ENCODE measurements at places on chromosomes 3 and 15.
A peak's percentile ranks its signal among the peaks of the same experiment; 100 is the strongest.

- DNase-seq = no peak
Measured at GRCh38 chr3:94158512-94158911, 95.7 kb downstream of the NSUN3 start.

- DNase-seq = no peak
Measured at GRCh38 chr3:150365132-150365604, 42.9 kb upstream of the TSC22D2 start.

- no peak for DNase-seq
Measured at GRCh38 chr15:96351761-96352603, 21.5 kb downstream of the NR2F2 start.

DNA sequence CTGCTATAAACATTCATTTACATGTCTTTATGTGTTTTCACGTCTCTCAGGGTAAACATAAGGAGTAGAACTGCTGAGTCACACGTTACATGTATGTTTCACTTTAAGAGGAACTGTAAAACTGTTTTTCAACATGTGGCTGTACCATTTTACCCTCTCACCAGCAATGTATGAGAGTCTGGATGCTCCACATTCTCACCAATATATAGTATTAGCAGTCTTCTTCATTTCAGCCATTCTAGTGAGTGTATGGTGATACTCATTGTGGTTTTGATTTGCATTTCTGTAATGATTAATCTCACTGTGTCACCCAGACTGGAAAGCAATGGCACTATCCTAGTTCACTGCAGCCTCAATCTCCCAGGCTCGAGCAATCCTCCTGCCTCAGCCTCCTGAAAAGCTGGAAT is 37.1 kb downstream of the PHC3 start:
- DNase-seq = no peak

DNA sequence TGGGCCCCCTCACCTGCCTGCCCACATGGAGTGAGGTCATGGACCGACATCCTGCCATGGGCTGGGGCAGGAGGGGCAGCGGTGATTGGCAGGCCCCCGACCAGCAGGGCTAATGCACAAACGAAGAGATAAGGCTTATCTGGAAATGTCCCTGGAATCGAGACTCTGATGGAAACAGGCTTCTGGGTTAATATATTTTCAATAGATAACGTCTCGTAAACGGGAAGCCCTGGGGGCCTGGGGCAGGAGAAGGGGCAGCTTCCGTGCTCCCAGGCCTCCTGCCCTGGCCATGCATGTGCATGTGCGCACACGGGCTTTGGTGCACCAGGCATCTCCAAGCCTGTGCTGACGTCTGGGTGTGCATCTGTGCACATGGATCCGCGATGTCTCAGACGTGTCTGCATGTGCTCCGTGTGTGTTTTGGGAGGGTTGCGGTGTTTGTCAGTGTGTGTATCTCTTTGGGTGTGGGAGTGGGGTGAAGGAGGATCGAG is 55.1 kb downstream of the DNAJB8 start:
- no peak for DNase-seq

DNA sequence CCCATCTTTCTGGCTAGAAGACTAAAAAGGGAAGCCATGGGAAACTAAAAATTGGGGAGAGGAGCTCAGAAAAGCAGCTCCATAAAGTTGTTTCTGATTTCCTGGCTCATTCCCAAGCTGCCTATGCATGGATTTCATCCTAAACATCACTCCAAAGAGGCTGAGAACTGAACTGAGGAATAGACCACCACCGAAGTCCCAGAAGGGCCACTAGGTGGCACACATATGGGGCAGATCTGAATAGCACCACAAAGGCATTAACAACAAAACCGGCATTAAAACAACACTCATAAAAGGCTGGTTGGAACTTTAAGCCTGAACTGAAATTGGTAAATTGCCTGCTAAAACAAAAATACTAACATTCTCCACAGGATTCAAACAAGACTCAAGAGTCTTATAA is 106.3 kb downstream of the PLD1 start:
- DNase-seq = peak; percentile 4

- DNase-seq = no peak
Measured at GRCh38 chr3:187267306-187267705, 24.2 kb downstream of the MASP1 start.

GRCh38 chr15:52247461-52247860 is 48.1 kb downstream of the MYO5C start:
- no peak for DNase-seq

DNA sequence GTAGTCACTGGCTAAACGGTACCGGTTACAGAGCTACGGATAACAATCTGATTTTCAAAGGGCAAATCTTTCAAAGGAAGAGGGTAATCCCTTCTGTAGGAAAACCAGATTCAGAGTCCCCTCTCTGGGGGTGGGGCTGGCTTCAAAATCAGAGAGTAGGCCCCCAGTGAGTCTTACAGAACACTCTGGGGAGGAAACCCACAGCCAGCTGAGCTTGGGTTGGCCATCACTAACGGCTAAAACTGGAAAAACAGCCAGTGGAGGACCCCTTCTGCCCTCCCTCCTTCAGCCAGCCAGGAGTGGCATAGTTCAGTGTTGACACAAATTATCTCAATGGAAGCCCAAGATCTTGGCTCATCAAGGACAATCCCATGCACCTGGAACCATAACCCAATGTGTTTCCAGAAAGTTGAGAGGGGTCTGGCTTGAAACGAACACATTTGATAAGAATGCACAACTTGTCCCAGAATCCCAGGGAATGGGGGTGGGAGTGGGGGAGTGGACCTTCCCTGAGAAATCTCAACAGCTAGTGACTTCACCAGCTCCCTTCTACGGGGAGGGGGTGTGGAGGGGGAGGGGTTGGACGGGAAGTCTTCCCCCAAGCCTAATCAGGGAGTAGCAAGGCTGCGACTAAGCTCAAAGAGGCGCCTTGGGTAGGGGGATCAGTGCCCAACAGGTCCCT is 1.0 kb downstream of the RASL12 start:
- DNase-seq = no peak

DNA sequence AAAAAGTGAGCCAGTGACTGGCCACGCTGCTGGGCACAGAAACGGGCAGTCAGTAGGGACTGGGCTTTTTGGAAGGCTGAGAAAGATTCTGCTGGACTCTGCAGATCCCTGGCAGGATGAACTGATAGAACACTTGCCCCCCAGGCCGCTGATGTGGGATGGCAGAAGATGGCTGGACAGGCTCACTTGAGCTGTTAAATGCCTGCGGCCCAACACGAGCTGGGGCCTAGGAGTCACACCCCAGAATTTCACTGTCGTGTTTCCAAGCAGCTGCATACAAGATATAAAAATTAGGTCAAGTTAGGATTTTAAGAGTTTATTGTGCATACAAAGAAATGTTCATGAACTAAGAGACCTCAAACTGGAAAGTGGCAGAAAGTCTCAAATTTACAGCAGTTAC is 26.9 kb downstream of the GLDN start:
- DNase-seq = no peak

- DNase-seq = no peak
Measured at GRCh38 chr3:65342084-65342683, 654.4 kb upstream of the ADAMTS9 start.

GRCh38 chr3:6220447-6220846 is 640.5 kb upstream of the GRM7 start:
- DNase-seq = no peak

DNA sequence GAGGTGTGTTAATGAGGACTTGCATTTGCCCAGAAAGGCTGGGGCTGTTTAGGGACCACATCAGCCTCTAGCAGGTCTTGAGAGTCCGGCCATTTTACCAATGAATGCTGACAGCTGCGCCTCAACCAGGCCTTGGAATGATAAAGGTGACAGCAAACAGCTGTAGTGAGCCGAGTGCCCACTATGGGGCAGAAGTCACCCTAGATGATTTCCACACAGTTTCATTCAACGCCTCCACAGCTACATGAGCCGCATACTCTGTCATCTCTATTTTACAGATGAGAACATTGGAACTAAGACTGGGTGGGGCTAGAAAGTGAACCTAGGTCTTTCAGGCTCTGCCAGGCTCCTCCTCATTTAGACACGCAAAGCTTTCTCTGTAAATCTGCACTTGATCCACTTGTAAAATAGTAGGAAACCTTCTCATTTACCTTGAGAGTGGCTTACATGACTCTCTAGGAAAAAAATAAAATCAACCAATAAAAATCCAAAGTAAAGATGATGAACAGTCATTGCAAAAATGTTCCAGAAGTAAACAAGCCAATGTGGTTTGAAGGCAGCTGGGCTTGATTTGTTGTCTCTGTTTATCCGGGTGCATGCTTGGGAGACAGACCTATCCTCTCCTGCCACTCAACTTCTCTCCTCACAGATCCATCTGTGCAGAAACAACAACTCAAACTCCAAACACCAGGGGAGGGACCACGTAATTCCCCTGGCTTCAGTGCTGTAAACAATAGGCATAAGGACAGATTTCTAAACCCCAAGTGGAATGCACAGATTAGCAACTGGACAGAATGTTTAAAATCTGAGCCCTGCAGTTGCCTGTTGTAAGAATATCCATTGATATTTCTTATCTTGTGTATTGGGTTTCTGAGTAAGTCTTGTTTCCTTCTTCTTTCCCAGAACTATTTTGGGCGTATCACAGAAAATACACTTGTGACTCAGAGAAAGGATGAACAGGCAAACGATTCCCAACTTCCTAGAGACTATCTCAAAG is 31.5 kb upstream of the LDHAL6B start:
- DNase-seq = peak; percentile 16

- DNase-seq = no peak
Measured at GRCh38 chr15:80440024-80440423, 35.8 kb downstream of the ARNT2 start.

DNA sequence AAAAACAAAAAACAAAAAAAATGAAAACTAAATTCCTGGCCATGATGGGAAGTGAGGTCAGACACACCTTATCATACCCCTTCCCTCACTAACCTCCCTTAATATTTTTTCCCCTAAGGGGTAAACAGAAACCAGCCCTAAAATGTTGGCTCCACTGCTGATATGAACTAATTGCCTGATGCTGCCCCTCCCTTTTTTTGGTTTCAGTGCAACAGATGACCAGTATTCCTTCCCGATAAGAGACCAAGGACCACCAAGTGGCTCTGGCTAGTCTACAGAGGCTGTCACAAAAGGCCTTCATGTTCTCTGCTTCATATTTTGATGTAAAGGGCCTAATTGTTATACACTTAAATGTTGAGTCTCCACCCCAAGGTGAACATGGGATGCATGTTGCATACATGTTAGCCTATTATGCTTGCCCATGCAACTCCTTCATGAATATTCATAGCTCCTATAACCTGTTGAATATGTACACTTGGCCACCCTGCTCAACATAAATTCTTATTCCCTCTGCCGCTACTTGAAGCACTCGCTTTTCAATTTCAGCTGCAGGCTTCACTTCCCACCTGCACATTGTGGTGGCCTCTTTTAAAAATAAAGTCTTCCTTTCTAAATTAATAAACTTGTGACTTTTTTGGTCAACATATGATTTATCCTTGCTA is 12.3 kb upstream of the STAC start:
- DNase-seq = no peak

GRCh38 chr3:101128786-101129185 is 135.6 kb upstream of the ABI3BP start:
- DNase-seq = no peak

GRCh38 chr15:75713338-75713895 is 769 bp upstream of the CSPG4 start:
- no peak for DNase-seq

GRCh38 chr3:36362973-36363372 is 17.3 kb upstream of the STAC start:
- DNase-seq = peak; percentile 56

GRCh38 chr3:128782282-128783146 is 56.5 kb downstream of the RAB7A start:
- no peak for DNase-seq

DNA sequence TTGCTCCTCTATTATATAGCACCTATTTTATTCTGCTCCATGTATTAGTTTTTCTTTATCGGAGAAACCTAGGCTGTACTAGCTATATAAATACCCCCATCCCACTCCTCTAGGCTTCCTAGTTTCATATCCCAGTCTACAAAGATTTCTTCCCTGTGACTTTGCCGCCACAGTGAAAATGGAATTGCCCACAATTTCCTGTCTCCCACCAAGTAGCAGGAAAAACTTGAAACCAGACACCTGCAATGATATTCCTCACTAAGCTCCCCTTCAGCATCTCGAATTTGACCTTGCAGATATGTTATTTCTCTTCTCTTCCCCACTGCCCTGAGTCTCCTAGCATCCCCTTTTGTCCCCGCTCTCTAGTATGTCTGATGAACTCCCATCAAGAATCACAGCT is 685.8 kb upstream of the CCDC54 start:
- no peak for DNase-seq

GRCh38 chr3:160701490-160701889 is 24.5 kb downstream of the ARL14 start:
- DNase-seq = no peak

DNA sequence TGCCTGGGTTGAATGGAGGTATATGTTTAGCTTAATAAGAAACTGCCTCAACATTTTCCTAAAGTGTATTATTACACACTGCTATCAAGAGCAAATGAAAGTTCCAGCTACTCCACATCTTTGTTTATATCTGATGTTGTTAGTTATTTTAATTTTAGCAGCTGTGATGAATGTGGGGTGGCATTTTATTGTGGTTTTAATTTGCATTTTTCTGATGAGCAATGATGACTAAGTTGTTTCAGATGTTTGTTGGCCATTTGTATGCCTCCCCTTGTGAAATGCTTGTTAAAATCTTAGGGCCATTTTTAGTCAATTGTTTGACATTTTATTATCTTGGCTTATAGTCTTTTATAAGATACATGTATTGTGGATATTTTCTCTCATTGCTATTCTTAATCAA is 260.4 kb upstream of the SLCO3A1 start:
- no peak for DNase-seq

All from T1000 (cell line).